ENCODE measurements at places on chromosomes 2 and 18.

GRCh38 chr18:80231151-80231550 is 16.2 kb downstream of the PARD6G start:
- no peak for DNase-seq

DNA sequence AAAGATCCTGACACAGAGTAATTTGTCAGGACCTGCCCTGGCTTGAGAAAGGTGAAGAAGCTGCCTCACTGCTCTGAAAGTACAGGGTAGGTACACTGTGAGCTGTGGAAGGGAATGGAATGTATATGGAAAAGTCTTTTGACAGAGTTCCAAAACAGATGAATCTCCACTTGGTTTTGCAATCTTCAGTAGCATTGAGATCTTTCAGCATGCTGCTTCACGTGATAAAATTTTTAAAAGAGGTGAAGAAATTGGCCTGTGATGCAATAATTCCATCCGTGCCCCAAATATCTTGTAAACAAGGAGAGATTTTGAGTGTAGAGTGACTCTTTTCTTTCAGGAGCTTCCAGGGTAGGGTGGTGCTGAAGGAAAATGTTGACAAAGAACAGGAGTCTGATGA is 123.1 kb downstream of the OSR1 start:
- DNase-seq, result no peak

DNA sequence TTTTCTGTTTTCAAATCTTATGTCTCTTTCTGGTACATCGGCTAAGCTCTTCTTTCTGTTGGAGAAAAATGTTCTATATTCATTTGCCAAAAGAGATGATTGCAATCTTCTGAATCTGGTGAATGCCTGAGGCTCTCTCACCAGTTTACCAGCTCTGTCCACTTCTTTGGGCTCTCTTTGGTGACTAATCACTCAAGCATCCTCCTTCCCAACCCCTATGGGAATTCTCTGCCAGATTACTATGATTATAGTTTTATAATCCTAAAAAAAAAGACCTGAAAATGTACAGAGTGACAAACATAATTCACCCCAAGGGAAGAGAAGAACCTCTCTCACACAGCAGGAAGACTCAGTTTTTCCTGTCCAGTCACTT is 187.3 kb downstream of the CAMKMT start:
- no peak for DNase-seq

DNA sequence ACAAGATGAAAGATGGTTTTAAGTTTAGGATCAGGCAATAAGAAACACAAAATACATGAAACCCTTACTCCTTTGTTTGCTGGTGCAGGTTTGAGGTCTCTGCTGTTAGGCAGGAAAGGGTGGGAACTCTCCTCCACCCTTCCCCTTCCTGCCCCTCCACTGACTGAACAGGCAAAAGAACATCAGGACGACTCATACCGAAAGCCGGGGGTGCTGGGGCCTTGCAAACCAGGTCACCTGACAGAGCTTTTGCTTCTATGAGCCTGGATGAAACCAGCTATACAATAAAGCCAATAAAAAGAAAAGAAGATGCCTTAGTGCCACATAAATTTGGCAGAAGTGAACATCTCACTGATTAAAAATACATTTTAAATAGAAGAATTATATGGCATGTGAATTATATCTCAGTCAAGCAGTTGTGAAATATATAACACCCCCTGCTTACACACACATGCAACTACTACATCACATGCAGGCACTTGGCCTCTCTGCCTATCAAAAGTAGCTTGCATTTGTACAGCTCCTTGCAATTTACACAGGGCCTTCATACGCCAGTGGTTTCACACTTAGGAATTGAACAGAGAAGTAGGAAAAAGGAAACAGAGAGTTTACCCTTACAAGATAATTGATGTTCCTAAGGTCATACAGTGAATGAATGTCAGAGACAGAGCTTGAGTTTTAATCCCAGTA is 215.1 kb upstream of the TRIB2 start:
- DNase-seq, result no peak

DNA sequence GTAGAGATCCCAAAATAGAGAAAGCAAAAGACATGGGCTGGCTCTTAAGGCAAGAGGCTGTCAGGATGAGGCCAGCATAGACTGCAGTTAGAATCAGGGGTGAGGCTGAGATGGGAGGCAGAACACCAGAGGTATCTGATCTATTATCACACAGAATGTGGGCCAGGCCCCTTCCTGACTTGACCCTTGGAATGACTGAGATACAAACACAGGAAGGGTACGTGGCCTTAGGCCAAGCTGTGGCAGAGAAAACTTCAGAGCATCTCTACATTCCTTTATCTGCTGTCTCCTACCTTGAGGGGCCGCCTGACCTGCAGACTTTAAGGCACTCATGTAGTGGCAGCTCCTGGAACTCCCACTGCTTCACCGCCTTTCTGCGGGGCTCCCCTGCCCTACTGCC is 28.4 kb downstream of the TMEM17 start:
- no peak for DNase-seq

DNA sequence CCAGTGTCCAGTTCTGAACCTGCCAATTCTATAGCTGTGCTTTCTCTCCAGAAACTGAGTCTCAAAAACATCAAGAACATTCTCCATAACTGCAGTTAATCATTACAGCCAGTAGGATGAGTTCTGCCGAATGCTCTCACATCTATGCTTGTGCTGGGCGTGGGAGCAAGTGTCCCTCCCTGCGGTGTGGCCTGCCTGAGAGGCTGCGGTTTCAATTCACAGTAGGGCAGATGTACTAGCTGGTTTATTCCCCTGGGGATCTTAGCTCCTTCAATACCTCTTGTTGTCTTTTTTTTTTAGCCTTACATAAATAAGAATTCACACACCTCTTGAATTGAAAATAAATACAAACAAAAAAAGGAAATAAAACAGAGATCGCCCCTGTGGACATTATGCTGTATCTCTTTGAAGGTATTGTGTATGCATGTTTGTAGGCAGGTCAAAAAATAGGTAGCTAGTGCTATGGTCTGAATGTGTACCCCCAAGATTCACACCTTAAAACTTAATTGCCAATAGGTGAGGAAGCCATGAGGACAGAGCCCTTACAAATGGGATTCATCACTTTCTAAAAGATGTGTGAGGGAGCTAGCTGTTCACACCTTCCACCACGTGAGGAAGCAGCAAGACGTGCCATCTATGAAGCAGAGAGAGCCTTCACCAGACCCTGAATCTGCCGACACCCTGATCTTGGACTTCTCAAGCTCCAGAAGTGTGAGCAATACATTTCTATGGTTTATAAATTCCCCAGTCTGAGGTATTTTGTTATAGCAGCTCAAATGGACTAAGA is 74.3 kb downstream of the BCL2L11 start:
- DNase-seq, result no peak

DNA sequence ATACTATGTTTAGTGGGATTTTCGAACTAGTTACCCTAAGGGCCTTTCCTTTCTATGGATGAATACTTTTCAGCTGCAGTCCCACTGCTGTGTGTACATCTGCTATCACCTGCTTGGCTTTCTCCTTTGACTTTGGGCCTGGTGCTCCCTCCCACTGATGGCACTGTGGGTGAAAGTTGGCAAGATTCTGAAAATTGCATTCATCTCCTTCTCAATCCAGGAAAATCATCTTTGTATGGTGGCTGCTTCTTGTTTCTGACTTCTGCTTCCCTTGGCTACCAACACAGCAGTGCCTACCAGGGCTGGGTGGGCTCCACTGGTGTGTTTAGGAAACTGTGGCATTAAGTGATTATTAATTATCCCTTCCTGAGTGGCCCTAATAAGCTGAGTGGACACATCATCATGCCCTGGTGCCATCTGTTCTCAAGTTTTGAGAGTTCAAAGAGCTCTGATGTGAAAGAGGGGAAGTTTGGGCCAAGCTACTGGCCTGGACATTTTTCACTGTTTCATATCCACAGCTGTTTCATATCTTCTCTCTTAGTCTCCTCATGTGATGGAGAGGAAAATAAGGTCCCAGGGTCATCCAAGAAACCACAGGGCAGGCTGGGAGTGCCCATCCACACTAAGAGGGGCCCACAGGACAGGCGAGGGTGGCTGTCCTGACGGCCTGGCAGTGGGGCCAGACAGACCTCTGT is 16.7 kb downstream of the HK2 start:
- DNase-seq, result no peak

GRCh38 chr18:48161911-48162698 is 231.6 kb upstream of the SMAD2 start:
- no peak for DNase-seq

GRCh38 chr2:174959787-174960186 is 45.4 kb downstream of the CHN1 start:
- DNase-seq, result no peak

GRCh38 chr18:50956116-50956515 is 11.7 kb upstream of the ELAC1 start:
- DNase-seq, result no peak
